ENCODE measurements at places on chromosomes 3 and 15. TPM values are rescaled to one million over a fixed set of nuclear protein-coding genes. Genes with fewer than 3 reads are reported as not detected.

GRCh38 chr15:22839046-22839695 lies 705 bp downstream of the NIPA2 start:
- H3K27ac ChIP-seq = peak overlapping the region; percentile 96
- H3K36me3 ChIP-seq = no peaks in the 10 kb centered on the region
- no peaks in the 10 kb centered on the region for H3K27me3 ChIP-seq

DNA sequence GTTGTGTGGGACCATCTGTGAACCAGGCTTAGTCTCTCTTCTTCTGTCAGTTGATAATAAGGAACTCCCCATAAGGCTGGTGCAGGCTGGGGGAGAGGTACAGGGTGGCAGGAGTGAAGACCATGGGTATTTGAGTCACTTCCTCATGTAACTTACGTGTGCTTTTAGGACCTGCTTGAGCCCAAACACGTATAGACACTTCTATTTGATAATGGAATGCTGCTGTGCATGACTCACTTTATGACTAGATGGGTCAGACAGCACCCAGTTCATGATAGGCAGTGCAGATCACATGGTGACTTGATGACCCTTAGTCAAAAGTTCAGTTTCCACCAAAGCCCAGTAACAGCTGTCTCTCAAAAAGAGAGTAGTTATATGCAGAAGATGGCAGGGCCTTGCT lies 490.9 kb downstream of the ZBBX start:
- H3K4me3 ChIP-seq = no peak overlapping the region
- no peaks in the 10 kb centered on the region for H3K36me3 ChIP-seq
- no peak overlapping the region for H3K27ac ChIP-seq
- H3K4me1 ChIP-seq = no peaks in the 10 kb centered on the region

GRCh38 chr3:157027861-157028745 lies 131.8 kb downstream of the CCNL1 start:
- H3K27me3 ChIP-seq = no peaks in the 10 kb centered on the region
- no peak for DNase-seq
- no peaks in the 10 kb centered on the region for H3K36me3 ChIP-seq
- no peak overlapping the region for H3K4me3 ChIP-seq

The RAB7A gene
- total RNA-seq = 260 TPM

The RTP3 gene
- not detected for total RNA-seq
